ENCODE measurements at places on chromosomes 6 and 20.
A peak's percentile ranks its signal among the peaks of the same experiment; 100 is the strongest.

- no peak for DNase-seq
Observed at GRCh38 chr6:133815313-133815712, 73.6 kb upstream of the TCF21 start.

DNA sequence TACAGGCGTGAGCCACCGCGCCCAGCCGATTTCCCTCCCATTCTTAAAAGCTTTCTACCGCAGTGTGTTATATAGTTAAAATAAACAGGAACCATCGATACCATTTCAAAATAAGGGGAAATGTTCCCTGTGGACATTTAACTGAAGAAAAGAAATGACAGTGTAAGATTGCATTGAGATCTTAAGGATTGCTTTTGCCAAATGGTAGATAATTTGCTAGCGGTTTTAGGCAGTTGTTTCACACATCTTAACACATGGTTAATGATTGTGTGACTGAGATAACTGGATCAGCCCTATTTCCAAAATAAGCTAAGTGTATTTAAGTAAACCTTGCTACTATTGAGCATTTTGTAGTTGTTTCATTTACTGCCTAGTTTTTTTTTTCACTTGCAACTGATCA is 15.6 kb downstream of the STX16 start:
- no peak for DNase-seq

DNA sequence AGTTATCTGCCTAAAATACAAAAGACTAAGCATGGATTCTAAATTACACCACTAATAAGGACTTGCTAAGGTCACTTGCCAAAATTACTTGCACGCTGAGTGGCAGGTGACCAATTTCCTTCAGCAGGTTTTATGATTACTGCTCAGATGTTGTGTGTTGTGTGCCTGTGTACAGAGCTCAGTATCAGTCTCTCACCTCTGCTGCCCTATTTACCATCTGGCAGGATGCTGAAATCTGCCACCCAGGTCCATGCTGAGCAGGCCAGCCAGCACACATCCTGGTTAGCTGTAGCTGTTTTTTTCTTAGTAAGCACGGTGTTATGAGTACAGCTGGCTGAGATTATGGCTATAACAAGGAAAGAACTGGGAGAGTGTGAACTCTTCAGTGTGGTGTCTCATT is 34.0 kb downstream of the ELOVL4 start:
- no peak for DNase-seq

- no peak for DNase-seq
Observed at GRCh38 chr20:38893056-38893564, 33.1 kb upstream of the FAM83D start.

GRCh38 chr6:7879980-7880717 is 30.4 kb downstream of the TXNDC5 start:
- no peak for DNase-seq

DNA sequence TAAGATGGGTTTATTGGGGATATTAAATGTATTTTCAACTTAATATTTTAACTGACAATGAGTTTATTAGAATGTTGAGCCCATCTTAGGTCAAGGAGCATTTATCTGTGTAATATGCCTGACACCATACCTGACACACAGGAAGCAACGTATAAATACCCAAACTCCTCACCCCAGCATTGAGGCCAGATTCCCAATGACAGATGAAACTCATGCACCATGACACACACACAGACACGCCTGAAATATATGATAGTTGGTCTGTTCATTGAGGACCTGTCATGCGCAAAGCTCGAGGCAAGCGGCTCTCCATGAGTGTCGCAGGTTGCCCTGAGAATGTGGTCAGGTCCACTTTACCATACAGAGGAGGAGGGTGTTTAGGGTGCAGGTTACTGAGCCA is 64.1 kb downstream of the GFOD1 start:
- no peak for DNase-seq

GRCh38 chr20:237489-237888 is 10.4 kb downstream of the DEFB129 start:
- peak; percentile 82 for DNase-seq

DNA sequence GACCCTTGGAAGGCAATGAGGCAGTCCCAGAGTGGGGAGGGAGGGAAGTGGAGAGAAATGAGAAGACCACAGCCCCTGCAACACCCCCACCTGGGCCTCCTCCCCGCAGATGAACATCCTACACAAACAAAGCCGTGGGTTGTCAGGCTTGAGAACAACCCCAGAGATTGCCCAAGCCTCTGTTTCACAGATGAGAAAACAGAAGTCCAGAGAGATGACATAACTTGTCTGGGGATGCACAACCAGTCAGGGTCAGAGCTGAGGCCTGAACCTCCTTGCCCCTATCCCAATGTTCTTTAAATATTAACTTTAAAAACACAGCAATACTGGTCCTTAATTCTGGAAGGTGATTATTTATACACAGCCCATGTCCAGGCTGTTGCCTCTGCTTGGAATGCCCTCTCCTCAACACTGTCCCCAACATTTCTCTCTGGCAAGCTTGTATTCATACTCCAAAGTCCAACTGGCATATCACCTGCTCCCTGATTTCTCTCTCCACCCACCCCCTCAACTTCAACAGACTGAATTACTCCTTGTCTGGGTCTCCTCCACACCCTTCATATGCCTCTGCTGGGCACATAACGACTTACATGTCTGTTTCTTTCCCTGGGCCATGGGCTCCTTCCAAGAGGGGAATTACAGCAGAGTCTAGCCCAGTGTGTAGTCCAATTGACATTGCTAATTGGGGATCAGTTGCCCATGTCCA is 135.5 kb upstream of the LRFN2 start:
- DNase-seq = peak; percentile 24

GRCh38 chr6:6600875-6601274 is 12.4 kb downstream of the LY86 start:
- DNase-seq = no peak

- no peak for DNase-seq
Observed at GRCh38 chr6:25713824-25714223, 40.7 kb upstream of the SLC17A4 start.

- DNase-seq = peak; percentile 35
Observed at GRCh38 chr6:99590728-99591672, 15.6 kb upstream of the PRDM13 start.

- DNase-seq = no peak
Observed at GRCh38 chr20:50325651-50326050, 135.0 kb downstream of the CEBPB start.

- no peak for DNase-seq
Observed at GRCh38 chr6:79089552-79090404, 11.7 kb upstream of the PHIP start.

Measured in HL-60 (cell line).